NK-92 treated with Interleukin-12 subunit alpha and Interleukin-12 subunit beta, amount 100 ng/mL, for 24 hours (cell line): ENCODE measurements at places on chromosomes 7 and 10.

DNA sequence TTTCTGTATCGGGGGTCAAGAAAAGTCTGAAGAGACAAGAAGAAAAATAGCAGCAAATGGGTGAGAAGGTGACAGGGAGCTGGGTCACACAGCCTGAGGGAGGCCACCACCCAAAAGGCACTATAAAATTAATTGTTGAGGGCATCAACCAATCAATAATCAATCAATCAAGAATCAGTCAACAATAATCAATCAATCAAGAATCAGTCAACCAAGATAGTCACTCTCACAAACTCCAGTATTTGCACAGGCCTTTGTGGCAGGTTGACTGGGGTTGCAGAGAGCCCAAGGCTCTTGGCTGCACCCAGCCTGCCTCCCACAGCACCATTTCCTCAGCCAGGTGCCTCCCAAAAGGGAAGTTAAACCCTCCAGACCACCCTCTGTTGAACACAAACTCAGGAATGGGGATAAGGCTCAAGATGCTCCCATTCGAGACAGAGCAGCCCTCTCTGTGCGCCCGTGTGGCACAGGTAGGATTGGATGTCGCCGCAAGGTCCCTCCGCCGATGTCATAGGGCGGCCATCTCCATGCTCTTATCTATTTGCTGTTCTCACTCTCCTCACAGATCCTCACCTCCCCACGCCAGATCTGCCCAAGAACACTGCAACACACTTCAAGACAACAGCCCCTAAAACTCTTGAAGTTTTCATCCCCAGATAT is 64.0 kb downstream of the TNS3 start:
- no peak for DNase-seq

- DNase-seq: no peak
These were observed 28.5 kb upstream of the PSMG3 start for GRCh38 chr7:1598286-1598685.

DNA sequence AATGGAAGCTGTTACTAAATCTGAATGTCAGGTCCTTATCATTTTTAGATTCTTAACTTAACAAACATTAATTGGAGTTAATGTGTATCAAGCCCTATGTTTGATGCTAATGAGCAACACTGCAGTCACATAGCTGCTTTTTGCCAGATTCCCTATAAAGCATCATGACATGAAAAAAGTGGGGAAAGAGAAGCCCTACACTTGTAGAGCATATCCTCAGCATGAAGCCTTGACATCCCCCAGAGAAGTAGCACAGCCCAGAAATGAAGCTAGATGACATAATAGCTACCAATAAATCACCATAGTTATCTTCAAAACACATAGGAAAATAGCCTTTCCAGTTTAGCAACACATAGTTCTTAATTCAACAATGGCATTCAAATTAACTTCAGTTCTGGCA is 49.2 kb upstream of the CDK1 start:
- no peak for DNase-seq

DNA sequence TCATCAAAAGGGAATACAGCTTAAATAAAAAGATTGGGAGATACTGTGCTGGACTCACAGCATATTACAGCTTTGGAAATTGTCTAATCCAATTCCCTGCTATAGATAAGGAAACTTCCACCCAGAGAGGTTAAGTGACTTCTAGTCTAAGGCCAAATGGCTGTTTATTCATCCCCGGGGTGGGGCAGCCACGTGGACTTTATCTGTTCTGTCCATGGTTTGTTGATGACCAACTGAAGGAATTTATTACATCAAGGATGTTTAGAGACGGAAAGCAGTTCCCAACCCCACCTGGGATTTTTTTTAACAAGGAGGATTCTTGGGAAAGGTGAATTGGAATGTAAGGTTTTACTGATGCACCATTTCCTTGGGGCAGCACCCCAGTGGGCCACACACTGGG is 88.6 kb downstream of the ATXN7L1 start:
- no peak for DNase-seq

DNA sequence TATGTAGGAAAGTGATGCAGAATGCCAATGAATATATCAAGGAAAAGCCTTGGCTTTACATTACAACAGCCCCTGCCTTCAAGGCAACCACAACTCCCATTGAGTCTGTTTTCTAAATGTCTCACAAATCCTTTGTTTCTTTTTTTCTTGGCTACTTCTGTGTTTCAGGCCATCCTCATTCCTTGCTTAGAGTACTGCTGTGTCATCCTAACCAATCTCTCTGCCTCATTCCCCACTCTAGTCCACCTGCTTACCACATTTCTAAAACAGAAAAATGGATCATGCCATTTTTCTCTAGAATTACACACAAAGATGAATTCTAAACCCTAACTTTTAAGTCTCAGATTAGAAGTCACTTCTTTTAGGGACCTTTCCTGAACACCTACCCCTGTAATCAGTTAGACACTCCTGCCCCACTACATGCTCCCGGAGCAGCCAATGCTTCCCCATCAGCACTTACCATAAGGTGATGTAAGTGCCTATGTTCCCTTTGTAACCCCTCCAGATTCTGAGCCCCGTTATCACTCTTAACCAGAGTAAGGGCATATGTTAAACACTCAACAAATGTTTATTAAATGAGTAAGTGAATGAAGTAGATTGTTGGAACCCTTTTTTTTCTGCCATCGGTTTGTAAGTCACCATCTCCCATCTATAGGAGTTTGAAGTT is 2.8 kb downstream of the BORCS7 start:
- no peak for DNase-seq
